Fibroblast of gingiva (primary cell): ENCODE measurements at places on chromosomes 3 and 15.

GRCh38 chr3:141454054-141454453 is 32.8 kb upstream of the RASA2 start:
- DNase-seq: no peak

DNA sequence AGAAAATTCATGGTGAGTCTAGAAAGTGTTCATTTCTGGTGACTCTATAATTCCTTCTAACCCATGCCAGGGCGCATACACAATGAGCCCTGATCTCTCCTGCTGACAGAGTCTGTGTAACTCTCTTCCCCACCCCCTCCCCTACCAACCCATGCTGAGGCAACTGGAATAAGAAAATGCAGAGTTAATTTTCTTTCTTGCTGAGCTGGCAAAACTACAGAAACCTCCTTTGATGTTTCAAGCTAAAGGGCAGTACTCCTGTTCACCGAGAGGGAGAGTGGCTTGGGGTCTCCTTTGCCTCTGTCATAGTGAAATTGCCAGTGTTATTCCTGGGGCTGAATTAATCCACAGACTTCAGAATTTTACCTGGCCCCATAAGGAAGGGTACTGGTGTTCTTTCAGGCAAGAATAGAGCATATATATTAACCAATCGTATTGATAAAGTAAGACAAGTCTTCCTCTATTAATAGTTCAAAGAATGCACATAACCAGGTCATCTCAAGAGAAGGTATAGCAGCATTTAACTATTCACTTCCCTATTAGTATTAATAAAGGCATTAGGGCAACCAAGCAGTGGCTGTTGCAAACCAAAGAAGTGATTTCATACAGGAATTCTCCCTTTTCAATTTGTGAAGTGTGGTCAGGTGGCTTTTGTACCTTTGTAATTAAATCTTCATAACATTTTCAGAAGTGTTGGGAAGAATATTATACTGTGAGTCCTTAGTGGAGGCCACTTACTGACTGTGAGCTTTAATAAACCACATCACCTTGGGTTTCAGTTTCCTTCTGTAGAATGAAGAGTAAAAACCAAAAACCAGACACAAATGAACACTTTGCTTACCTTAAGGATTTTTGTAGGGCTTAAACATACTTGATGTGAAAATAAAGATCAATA is 4.1 kb downstream of the GAP43 start:
- no peak for DNase-seq

DNA sequence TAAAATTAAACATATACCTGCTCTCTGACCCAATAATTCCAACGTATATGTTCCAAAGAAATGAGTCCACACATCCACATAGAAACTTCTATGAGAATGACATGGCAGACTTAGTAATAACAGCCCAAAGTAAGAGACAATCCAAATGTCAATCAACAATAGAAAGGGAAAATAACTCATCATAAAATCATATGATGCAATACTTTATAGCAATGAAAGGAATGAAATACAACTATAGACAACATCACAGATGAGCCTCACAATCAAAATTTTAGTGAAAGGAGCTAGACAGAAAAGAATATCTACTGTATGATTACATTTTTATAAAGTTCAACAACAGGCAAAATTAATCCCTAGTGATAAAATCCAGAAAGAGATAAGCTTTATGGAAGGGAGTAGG is 23.6 kb upstream of the KCNH8 start:
- DNase-seq: no peak

DNA sequence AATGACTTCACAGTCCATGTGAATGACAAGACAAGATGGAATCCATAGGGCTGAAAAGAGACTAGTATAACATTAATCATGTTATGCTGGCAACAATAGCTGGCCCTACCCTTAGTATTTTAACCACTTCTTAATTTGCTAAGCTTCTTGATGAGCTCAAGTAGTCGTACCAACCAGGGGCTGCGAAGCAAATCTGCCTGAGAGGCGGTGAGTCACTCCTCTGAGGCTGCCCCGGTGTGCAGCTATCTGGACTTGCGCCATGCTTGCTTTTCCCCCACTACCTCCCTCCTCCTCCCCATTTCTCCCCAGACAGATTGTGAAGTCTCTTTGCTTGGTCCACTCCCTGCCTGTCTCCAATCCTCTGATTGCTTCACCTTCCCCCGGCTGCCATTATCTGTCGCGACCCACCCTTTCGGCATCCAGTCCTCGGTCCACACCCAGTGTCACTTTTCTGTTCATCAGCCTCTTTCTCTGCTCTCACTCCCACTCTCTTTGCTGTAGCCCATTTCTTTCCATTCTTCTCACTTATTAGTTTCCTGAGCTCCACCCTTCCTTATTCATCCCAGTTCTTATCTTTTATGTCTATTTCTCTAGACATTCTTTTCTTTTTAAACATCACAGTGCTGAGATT is 42.7 kb downstream of the DUT start:
- no peak for DNase-seq

- DNase-seq: peak; percentile 13
Observed at GRCh38 chr3:187456250-187456649, 88.1 kb downstream of the RTP4 start.

DNA sequence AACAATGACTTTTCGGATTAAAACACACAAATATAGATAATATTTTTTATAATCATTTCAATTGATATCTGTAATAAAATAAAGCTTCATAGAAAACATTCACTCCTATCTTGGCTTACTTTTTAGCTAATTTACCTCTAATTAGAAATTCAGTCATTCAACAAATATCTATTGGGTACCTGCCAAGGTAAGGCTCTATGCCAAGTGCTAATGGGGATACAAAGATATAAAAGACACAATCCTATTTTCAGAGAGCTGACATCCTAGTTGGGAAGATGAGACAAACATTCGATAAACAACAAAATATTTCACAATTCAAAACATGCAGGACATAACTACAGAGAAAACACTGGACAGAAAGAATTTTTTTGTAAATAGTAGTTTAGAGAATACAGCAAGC is 63.3 kb downstream of the ULK4 start:
- no peak for DNase-seq

GRCh38 chr15:61199681-61200080 is 29.4 kb downstream of the RORA start:
- no peak for DNase-seq

DNA sequence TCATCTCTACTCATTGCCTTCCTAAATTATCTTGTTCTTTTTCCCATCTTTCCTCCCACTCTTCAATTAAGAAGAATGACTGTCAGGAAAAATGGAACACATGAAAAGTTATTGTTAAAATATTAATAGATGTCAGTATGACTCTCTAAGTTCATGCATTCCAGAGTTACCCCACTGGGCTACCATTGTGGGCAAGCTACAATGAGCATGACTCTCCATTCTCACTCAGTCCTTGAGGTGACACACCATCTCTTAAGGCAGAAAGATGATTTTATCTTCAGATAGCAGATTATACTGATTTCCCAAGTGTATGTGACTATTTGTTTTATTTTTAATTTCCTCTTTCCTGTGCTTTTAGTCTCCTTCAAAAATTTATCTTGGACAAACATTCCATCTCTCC is 144.3 kb downstream of the ALCAM start:
- DNase-seq: no peak

GRCh38 chr3:148730676-148731075 is 33.0 kb downstream of the AGTR1 start:
- DNase-seq: no peak

DNA sequence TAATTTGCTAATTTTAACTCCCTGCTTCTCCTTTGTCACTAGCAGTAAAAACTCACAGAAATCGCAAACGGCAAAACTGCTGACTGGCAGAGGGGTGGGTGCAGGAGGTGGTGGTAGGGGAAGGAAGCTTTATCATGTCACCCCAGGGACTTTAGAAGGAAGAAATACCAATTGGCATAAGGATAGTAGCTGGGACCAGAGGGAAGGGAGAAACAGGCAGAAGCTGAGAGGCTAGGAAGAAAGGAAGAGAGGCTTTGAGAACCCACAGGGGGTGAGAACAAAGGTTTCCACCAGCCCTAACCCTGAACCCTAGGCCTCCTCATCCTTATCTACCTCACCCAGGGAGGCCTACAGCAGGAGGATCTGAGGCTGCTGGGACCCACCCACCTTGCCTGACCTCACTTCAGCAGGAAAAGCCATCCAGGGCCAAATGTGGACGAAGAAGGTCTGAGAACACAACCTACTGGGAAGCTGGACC is 10.7 kb downstream of the ITGB5 start:
- DNase-seq: no peak

- no peak for DNase-seq
Observed at GRCh38 chr15:67240235-67241131, 14.0 kb downstream of the AAGAB start.

- DNase-seq: no peak
Observed at GRCh38 chr3:74613521-74614106, 845 bp downstream of the CNTN3 start.

GRCh38 chr3:98796334-98796733 is 33.2 kb downstream of the ST3GAL6 start:
- no peak for DNase-seq

DNA sequence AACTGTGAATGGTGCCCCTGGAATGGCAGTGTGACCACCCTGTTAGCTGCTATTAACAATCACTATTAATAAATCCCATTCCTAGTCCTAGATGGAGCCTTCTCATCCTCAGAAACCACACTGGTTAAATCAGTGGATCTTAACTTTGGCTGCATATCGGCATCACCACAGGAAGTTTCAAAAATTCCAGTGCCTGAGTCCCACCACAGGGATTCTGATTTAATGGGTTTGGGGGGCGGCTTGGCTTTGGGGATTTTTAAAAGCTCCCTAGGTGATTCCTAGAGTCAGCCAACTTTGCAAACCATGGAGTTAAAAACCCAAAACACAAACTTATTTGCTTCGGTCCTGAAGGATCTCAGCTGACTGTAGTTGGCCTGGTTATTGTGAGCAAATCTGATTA is 3.1 kb downstream of the FAM107A start:
- no peak for DNase-seq

DNA sequence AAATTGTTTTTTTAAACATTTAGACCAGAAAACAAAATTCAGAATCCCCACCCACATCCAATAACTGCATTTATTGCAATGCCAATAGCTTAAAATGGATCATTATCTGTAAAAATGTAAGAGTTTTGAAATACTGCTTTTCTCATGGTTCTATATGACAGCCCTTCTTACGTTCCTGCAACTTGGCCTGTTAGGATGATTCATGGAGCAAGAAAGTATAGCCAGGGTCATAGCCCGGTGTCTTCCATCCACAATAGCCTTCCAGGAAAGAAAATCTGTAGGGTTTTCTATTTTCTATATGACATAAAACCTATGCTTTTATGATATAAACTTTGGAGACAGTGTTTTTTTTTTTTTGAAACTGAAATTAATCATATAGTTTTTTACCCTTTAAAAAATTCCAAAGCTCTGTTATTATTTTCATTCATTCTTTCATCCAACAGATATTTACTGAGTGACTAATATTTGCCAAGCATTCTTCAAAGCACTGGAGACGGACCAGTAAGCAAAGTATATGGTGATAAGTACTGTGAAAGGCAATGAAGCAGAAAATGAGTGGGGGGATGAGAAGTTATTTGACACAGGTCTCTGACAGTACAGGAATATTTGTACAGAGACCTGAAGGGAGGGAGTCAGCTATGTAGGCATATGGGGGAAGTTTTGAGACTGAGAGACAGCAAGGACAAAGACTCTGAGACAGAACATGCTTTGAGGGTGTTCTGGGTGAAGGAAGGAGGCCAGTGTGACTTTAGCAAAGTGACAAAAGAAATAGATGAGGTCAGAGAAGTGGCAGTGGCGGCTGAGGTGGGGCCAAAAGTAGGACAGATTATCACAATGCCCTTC is 29.0 kb upstream of the SLC2A2 start:
- peak; percentile 17 for DNase-seq

DNA sequence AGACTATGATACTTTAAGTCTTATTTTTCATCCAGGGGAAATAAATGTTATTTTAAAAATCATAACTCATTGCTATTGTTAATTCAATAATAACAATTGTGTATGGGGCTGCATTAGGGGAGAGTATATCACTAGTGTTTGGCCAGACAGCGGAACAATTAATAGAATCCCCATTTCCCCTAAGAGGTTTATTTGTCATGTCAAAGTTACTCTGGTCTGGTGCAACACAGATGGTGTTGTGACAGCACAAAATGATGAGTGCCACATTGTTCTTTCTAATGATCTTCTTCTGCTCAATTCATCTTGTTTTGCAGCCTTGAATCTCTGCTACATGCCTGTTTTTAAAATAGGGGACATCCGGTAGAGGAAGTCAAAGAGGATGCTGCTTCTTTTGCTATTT is 351.6 kb downstream of the NSUN3 start:
- no peak for DNase-seq

- DNase-seq: no peak
Observed at GRCh38 chr3:5002174-5002870, 23.1 kb downstream of the BHLHE40 start.

DNA sequence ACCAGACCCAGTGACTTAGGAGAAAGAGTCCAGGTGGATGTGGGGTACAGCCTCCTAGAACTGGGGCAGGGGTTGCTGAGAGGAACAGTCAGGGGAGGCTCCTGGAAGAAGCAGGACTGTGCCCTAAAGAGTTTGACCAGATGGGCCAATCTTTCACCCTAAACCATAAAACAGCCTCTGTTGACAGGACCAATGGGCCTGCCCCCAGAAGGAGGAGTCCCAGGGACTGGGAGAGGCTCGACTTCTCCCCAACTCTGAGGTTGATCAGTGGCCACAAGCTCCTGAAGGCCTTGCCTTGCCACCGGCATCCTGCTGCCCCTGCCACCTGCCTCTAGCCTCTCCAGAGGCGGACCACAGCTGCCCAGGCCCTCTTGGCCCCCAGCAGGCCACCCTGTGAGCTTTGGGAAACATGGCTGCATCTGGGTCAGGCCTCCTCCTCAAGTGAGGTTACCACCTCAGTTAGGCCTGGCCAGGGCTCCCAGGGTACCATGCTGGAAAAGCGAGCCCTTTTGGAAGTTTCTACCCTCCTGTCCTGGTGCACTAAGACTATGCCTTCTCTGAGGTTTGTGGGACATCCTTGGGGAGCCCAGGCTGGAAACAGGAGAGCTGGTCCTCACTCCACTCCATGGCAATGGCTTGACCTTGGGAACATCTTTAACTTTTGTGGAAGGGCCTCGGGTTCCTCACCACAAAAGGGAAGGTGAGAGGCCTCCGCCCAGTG is 2.8 kb downstream of the VIPR1 start:
- no peak for DNase-seq

- DNase-seq: no peak
Observed at GRCh38 chr3:182606905-182607504, 186.3 kb upstream of the ATP11B start.

GRCh38 chr3:195207731-195208130 is 63.2 kb downstream of the XXYLT1 start:
- no peak for DNase-seq

GRCh38 chr3:126131881-126132750 is 48.2 kb upstream of the SLC41A3 start:
- no peak for DNase-seq

DNA sequence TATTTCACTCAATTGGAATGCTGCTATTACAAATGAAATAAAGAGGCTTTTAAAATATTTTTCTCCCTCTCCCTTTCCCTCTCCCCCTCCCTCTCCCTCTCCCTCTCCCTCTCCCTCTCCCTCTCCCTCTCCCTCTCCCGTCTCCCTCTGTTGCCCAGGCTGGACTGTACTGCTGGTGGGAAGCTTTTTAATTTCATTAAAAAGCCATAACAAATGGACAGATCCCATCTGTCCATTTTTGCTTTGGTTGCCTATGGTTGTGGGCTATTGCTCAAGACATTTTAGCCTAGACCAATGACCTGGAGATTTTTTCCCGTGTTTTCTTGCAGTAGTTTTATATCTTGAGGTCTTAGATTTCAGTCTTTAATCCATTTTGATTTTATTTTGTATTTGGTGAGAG is 107.2 kb upstream of the LRRC3B start:
- no peak for DNase-seq

GRCh38 chr15:46872981-46873330 is 844.3 kb upstream of the SEMA6D start:
- no peak for DNase-seq

- no peak for DNase-seq
Observed at GRCh38 chr3:112101916-112102315, 15.7 kb downstream of the C3orf52 start.
